Renal pelvis (tissue), 12 donors: ENCODE measurements at places on chromosomes 13 and 19. TPM values are rescaled to one million over a fixed set of nuclear protein-coding genes. Genes with fewer than 3 reads are reported as not detected.

ZNF497 gene
- polyA plus RNA-seq: 5.5 TPM

ONECUT3 gene
- 0.03 TPM for polyA plus RNA-seq

CYP4F8 gene
- 0.03 TPM for polyA plus RNA-seq

EDDM13 gene
- 1.7 TPM for polyA plus RNA-seq

SYT5 gene
- polyA plus RNA-seq: 0.47 TPM

CTXN1 gene
- 26.8 TPM for polyA plus RNA-seq

NPAS1 gene
- 3.3 TPM for polyA plus RNA-seq

TINCR gene
- 0.34 TPM for polyA plus RNA-seq

MBD3L3 gene
- polyA plus RNA-seq: not detected

HSPB6 gene
- 20.5 TPM for polyA plus RNA-seq

SCEL gene
- not detected for polyA plus RNA-seq

ANKLE1 gene
- polyA plus RNA-seq: 1.9 TPM

IL27RA gene
- polyA plus RNA-seq: 6.5 TPM

ZNF667 gene
- 23.0 TPM for polyA plus RNA-seq

HSH2D gene
- 0.28 TPM for polyA plus RNA-seq

TMPRSS9 gene
- 0.27 TPM for polyA plus RNA-seq

KIR3DL2 gene
- polyA plus RNA-seq: not detected

ZNF850 gene
- polyA plus RNA-seq: 4.5 TPM

KLK4 gene
- not detected for polyA plus RNA-seq

NANOS2 gene
- not detected for polyA plus RNA-seq

FUT1 gene
- polyA plus RNA-seq: 4.4 TPM

FCAR gene
- 0.31 TPM for polyA plus RNA-seq

MVB12A gene
- 87.5 TPM for polyA plus RNA-seq

FAAP24 gene
- 2.8 TPM for polyA plus RNA-seq

ATXN8OS gene
- 0.32 TPM for polyA plus RNA-seq

KLF12 gene
- 22.4 TPM for polyA plus RNA-seq

STAP2 gene
- 31.4 TPM for polyA plus RNA-seq

NCR1 gene
- 0.26 TPM for polyA plus RNA-seq

ZNF69 gene
- 29.8 TPM for polyA plus RNA-seq

CASP14 gene
- not detected for polyA plus RNA-seq

MISP3 gene
- polyA plus RNA-seq: 7.9 TPM

CAPNS1 gene
- polyA plus RNA-seq: 562 TPM

ODAD3 gene
- polyA plus RNA-seq: 2.0 TPM

PPP1R15A gene
- polyA plus RNA-seq: 33.9 TPM

TMEM59L gene
- polyA plus RNA-seq: 1.8 TPM

TSKS gene
- 0.16 TPM for polyA plus RNA-seq

DHDH gene
- 11.6 TPM for polyA plus RNA-seq

PLPP2 gene
- 4.1 TPM for polyA plus RNA-seq

AP1M2 gene
- 60.3 TPM for polyA plus RNA-seq

LRRC25 gene
- 0.98 TPM for polyA plus RNA-seq

PSG3 gene
- polyA plus RNA-seq: not detected

HSD17B14 gene
- polyA plus RNA-seq: 44.8 TPM

C19orf12 gene
- 22.4 TPM for polyA plus RNA-seq

CNOT3 gene
- 60.6 TPM for polyA plus RNA-seq

CYP2S1 gene
- 0.36 TPM for polyA plus RNA-seq

HTR2A gene
- polyA plus RNA-seq: 1.2 TPM

ZNF682 gene
- 19.4 TPM for polyA plus RNA-seq

YIPF2 gene
- 53.1 TPM for polyA plus RNA-seq

KLF5 gene
- polyA plus RNA-seq: 32.3 TPM

GRIK5 gene
- polyA plus RNA-seq: 30.5 TPM

ZNF665 gene
- polyA plus RNA-seq: 9.7 TPM

TNNI3 gene
- polyA plus RNA-seq: 6.3 TPM

TEX26 gene
- 1.9 TPM for polyA plus RNA-seq

FPR2 gene
- polyA plus RNA-seq: 0.15 TPM

TRIM28 gene
- polyA plus RNA-seq: 816 TPM
